Glutamatergic neuron (in vitro differentiated cells): ENCODE measurements at places on chromosomes 7 and 10. TPM values are rescaled to one million over a fixed set of nuclear protein-coding genes. Genes with fewer than 3 reads are reported as not detected.
A peak's percentile ranks its signal among the peaks of the same experiment; 100 is the strongest.

GRCh38 chr10:43137717-43138020, 576 bp upstream of the CSGALNACT2 start:
- peaks cover 30% of the 10 kb centered on the region for H3K4me1 ChIP-seq
- peak overlapping the region; percentile 100 for H3K27ac ChIP-seq
- peak; percentile 84 for DNase-seq
- H3K4me3 ChIP-seq, result peak overlapping the region; percentile 99
- peaks cover 18% of the 10 kb centered on the region for H3K27me3 ChIP-seq
- no peaks in the 10 kb centered on the region for H3K36me3 ChIP-seq

DNA sequence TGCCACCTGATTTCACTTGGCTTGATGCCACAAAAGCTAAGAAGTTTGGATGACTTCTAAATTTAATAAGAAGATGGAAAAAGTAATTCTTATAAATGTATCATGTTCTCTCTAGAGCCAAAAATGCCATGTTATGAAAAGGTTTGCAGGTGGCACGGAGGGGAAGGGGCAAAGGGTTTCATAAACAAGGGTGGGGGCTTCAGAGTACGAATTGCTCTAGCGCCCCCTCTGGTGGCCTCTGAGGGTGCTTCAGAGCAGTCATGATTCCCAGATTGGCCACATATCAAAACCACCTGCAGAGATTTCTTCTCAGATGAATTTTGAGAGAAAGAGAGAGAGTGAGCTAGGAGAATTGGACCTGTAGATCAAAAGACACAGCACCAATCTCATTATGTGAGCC, 208.6 kb upstream of the YAE1 start:
- H3K4me3 ChIP-seq, result no peak overlapping the region
- peaks cover 11% of the 10 kb centered on the region for H3K4me1 ChIP-seq
- H3K27me3 ChIP-seq, result no peaks in the 10 kb centered on the region
- DNase-seq, result peak; percentile 52
- H3K36me3 ChIP-seq, result no peaks in the 10 kb centered on the region
- no peak overlapping the region for H3K27ac ChIP-seq

Gene NEURL1
- 3.1 TPM for total RNA-seq

- no peaks in the 10 kb centered on the region for H3K36me3 ChIP-seq
- peaks cover 1% of the 10 kb centered on the region for H3K4me1 ChIP-seq
- H3K27ac ChIP-seq, result no peak overlapping the region
- no peaks in the 10 kb centered on the region for H3K27me3 ChIP-seq
- no peak for DNase-seq
Measured at GRCh38 chr7:14242175-14242574, 252.7 kb upstream of the ETV1 start.

GRCh38 chr7:21587139-21587784, 44.4 kb downstream of the DNAH11 start:
- H3K4me3 ChIP-seq, result no peak overlapping the region
- H3K4me1 ChIP-seq, result no peaks in the 10 kb centered on the region
- no peak for DNase-seq
- no peaks in the 10 kb centered on the region for H3K36me3 ChIP-seq
- no peak overlapping the region for H3K27ac ChIP-seq
- no peaks in the 10 kb centered on the region for H3K27me3 ChIP-seq
